ENCODE measurements at places on chromosomes 6 and 20.

GRCh38 chr20:31819083-31819784, at the start of gene MYLK2:
Gene MYLK2, plus strand, starts transcription at chr20:31819356. Its CDS starts 225 bp downstream, at chr20:31819581.
- DNase-seq: no peak

DNA sequence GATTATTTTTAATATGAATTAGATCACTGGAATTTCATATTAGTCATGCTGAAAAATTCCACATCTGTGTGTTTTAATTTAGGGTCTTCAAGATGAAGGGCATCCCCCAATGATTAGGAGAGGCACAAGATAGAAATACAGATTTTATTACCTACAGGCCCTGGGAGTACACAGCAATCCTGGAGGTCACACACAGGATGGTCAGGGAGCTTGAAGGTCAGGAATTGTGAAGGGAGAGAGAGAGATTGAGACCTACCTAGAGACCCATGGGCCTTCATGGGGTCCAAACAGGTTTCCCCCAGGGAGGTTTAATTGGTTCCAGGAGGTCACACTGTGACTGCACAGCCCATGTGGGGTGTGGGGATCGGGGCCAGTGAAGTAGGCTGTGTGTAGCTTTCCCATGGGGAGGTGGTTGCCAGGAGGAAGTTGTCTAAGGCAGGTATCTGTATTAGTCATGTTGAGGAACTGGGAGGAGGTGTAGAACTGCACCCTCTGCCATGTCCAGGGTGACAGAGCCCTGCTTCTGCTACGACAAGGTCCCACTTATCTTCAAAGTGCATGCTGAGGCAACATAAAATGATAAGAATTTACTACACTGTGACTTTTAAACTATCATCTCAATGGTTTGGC, 18.3 kb downstream of the SNX9 start:
- no peak for DNase-seq

DNA sequence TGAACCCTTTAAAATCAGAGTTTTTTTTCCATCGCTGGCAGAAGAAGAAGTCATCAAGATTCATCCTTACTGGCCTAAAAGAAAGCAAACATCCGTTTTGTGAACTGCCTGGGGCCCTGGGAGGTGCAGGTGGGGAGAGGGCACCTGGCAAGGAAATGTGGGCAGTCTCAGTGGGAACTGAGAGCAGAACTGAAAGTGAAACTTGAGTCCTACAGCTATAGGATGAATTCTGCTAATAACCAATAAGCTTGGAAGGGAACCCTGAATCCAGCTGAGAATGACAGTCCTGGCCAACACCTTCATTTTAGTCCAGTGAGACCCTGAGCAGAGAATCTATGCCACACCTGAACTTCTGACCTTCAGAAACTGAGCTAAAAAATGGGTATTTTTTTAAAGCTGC, 130.1 kb upstream of the ASCC3 start:
- DNase-seq: no peak

GRCh38 chr20:2839732-2840137, 720 bp downstream of the PCED1A start:
- no peak for DNase-seq

GRCh38 chr20:52889225-52889624, 82.9 kb upstream of the TSHZ2 start:
- no peak for DNase-seq

DNA sequence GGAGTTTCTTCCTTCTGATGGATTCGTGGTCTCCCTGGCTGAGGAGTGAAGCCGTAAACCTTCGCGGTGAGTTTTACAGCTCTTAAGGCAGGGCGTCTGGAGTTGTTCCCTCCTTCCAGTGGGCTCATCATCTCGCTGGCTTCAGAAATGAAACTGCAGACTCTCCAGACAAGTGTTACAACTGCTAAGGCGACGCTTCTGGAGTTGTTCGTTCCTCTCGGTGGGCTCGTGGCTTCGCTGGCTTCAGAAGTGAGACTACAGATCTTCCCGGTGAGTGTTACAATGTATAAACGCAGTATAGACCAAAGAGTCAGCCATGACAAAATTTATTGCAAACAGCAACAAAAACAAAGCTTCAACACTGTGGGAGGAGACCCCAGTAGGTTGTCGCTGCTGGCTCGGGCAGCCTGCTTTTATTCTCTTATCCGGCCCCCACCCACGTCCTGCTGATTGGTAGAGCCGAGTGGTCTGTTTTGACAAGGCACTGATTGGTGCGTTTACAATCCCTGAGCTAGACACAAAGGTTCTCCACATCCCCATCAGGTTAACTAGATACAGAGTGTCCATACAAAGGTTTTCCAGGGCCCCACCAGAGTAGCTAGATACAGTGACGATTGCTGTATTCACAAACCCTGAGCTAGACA, 113.2 kb downstream of the GPX5 start:
- no peak for DNase-seq

- no peak for DNase-seq
Observed at GRCh38 chr6:70709826-70710225, 42.1 kb downstream of the SMAP1 start.

DNA sequence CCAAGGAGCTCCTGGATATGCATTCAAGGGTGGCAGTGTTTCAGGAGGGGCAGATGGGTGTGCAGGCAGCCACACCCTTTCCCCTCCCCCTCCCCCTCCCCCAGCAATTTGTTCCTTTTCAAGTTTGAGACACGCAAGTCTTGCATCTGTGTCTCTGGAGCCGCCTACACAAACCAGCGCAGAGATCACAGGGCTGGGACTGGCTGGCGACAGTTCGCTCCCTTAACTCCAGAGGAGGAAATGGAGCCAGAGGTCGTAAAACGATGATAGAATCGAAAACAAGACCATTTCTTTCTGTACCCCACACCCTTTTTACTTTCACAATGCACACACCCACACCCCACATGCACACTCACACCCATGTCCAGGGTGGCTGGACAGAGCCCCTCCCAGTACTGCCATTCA, 163.1 kb downstream of the LY86 start:
- no peak for DNase-seq

DNA sequence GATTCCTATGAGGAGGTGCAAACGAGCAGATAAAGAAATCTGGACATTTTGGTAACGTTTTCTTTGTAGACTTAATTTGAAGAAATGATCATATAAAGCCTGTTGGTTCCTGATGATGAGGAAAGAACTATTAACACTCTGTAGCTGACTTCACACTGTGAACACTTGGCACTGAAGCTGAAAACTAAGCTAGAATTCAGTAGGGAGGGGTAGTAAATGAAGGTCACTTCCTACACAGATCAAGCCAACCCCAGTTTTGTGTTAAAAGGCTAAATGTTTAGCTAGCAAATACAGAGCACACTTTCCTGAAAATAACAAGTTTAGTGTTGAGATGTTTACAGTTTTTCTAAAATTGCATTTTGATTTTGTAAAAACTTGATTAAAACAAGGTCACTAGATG, 296.2 kb upstream of the PRDM1 start:
- DNase-seq: no peak

- no peak for DNase-seq
Observed at GRCh38 chr6:157133856-157134255, 189.5 kb downstream of the TMEM242 start.

DNA sequence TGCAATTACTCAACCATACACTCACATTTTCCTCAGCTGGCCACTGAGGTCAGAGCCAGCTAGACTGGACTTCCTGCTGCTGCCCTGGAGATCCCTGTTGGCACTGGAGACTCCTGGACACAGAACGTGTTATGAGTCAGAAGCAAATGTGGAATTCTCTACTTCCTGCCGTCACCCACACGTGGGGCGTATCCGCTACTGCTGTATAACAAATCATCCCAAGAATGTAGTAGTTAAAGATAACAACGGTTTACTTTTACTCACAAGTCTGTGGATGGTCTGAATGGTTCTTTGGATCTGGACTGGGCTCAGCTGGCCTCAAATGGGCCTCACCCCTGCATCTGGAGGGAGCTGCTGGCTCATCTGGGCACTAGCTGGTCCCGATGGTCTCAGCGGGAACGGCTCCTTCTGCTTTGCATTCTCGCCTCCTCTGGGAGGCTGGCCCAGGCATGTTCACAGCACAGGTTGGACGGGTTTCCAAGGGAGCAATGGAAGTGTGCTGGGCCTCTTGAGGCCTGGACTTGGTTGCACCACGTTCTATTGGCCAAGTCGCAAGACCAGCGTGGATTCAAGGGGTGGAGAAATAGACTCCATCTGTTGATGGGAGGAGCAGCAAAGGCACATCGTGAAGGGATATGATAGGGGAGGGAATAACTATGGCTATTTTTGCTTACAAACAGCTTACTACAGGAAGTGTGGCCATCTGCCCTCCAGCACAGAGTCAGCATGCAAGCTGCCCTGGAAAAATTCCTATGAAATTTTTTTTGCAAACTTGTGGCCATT, 118.5 kb downstream of the SNX5 start:
- no peak for DNase-seq

DNA sequence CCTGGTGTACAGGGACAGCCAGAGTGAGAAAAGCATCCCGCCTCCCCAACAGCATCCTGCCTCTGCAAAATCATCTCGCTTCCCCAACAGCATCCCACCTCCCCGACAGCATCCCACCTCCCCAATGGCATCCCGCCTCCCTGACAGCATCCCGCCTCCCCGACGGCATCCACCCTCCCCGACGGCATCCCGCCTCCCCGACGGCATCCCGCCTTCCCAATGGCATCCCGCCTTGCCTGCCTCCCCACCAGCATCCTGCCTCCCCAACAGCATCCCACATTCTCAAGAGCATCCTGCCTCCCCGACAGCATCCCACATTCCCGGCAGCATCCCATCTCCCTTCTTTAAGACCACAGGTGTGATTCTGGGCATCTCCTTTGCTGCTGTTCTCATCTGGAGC, 46.0 kb upstream of the NXT1 start:
- DNase-seq: no peak

DNA sequence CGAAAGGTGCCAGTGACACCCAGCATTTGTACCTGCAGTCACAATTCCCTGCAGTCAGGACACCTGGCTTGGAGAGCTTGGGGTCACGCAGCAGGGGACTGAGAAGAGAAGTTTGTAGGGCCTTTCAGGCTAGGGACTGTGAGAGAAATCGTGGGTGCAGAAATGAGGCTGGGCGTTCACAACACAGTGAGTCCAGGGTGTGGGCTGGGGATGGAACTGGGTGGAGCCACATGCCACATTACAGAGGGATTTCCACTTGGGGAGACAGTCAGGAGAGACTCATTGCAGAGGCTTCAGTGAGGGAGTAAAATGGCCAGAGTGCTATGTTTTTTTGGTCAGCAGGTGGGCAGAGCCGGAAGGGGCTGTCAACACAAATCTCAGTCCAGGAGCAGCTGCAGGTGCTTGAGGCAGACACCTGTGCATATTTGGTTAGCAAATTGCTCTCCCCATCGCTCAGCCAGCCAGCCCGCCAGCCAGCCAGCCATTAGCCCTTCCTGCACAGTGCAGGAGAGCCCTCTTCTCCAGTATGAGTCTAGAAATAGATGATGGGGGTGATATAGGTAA, 7.4 kb downstream of the ITPR3 start:
- DNase-seq: no peak

DNA sequence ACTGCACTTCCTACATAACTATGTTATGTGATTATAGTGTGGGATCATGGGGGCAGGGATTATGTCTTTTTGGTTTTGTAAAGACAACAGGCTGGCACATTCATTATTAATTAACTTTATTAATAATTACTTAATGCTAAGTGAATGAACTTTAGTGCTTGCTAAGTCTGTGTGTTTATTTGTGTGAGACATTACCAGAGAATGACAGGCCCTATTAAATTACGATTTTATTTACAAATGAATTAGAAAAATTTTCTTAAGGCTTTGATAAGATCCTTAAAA, 100.9 kb downstream of the CD83 start:
- no peak for DNase-seq

- no peak for DNase-seq
Observed at GRCh38 chr6:2960935-2961334, 10.4 kb downstream of the SERPINB6 start.

GRCh38 chr20:9243986-9244385, 175.1 kb downstream of the PLCB4 start:
- DNase-seq: no peak
